ENCODE measurements at places on chromosomes 6 and 20.

- DNase-seq: no peak
Observed at GRCh38 chr20:3690413-3690812, 8.6 kb upstream of the ADAM33 start.

GRCh38 chr20:63253438-63254231 is 628 bp downstream of the NKAIN4 start:
- DNase-seq: peak; percentile 39

- DNase-seq: no peak
Observed at GRCh38 chr6:10847684-10848083, 9.3 kb upstream of the MAK start.

- DNase-seq: no peak
Observed at GRCh38 chr20:17972121-17972520, 3.3 kb downstream of the MGME1 start.

GRCh38 chr20:41571006-41571405 is 47.2 kb downstream of the CHD6 start:
- no peak for DNase-seq

DNA sequence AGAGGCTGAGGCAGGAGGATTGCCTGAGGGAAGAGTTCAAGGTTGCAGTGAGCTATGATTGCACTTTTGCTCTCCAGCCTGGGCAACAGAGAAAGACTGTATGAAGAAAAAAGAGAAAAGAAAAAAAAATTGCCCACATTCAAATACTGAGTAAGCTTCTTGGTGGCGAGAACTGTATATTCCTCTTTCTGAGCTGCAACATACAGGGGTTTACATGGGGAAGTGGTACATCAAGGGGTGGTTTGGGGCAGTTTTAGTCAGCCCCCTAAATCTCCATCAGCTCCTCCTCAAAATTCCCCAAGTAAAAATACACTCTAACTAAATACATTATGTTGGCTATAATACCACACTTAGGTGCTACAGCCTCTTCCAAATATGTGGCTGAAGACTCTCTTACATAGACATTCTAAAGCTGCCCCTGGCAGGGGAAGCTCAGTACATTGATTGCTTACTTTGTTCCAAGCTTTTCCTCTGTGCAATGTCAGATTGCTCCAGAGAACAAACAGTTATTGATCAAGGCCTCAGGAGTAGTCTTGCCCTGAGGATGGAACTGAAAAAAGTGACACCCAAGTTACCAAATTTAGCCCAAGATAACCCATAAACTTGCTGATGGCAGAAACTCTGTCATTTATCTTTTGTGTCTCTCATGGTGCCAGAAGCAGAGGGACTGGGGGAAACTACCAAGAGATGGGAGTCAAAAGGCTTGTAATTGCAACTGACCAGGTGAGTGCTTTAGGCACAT is 107.4 kb upstream of the RIPOR2 start:
- DNase-seq: no peak

DNA sequence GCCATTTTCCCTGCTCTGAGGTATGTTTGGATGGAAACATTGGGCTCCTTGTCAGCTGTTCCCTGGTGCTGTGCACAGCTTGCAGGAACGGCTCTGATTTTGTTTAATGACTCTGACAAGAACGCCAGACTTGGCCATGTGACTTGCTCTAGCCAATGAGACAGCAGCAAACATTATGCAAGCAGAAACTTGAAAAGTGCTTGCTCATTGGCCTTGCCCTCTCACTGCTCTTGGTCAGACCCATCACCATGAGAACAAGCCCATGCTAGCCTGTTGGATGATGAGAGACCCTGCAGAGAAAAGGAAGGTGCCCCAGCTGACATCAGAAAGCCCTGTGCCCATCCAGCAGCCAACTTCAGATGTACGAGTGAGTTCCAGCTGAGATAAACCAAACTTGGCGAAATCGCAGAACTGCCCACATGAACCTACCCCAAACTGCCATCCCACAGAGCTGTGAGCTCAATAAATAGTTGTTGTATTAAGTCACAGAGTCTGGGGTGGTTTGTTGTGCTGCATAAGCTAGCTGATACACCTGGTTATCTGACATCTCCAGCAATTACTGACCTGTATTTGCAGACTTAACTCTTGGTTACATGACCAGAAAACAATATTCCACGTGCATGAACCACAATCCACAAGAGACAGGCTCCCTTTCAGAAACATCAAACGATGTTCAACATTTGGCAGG is 96.9 kb downstream of the JPH2 start:
- no peak for DNase-seq

All from Ammon's horn (tissue), 1 donor.